ENCODE measurements at places on chromosomes 3 and 15. TPM values are rescaled to one million over a fixed set of nuclear protein-coding genes. Genes with fewer than 3 reads are reported as not detected.

The EXOG gene
- 5.2 TPM for total RNA-seq

The PRR20G gene
- not detected for total RNA-seq

The FMN1 gene
- total RNA-seq, result under 0.01 TPM

The PTH1R gene
- total RNA-seq, result not detected

The AHSG gene
- not detected for total RNA-seq

The STXBP5L gene
- total RNA-seq, result not detected

The CCDC9B gene
- total RNA-seq, result 8.9 TPM

The SKOR1 gene
- under 0.01 TPM for total RNA-seq

DNA sequence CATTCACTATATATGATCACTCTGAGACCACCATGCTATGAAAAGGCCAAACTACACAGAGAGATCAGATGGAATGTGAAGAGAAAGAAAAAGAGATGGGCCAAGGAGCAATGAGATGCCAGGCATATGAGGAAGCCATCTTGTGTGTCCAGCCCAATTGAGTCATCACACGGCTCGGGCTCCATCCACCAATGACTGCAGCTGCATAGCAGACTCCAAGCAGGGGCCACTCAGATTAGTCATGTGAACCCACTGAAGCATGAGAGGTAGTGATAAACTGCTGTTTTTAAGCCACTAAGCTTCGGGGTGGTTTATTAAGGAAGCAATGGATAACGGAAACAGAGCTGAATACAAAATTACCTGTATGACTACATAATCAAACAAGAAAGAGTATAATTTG is 185.9 kb downstream of the SUCLG2 start:
- no peak for DNase-seq

DNA sequence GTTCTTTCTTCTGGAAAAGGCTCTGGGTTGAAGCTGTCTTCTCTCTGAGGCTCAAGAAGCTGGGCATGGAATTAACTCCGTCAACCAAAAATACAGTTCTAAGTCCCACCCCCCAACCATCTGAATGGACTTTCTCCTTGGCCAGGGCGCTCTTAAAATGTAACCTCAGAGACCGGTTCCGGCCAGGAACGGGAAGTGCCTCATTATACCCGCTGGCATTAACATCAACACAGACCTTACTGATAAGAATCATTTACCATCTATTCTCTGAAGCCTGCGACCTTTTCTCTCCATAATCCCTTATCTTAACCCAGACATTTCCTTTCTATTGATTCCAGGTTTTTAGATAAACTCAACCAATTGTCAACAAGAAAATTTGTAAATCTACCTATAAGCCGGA is 64.7 kb downstream of the ATP1B3 start:
- peak; percentile 37 for DNase-seq

DNA sequence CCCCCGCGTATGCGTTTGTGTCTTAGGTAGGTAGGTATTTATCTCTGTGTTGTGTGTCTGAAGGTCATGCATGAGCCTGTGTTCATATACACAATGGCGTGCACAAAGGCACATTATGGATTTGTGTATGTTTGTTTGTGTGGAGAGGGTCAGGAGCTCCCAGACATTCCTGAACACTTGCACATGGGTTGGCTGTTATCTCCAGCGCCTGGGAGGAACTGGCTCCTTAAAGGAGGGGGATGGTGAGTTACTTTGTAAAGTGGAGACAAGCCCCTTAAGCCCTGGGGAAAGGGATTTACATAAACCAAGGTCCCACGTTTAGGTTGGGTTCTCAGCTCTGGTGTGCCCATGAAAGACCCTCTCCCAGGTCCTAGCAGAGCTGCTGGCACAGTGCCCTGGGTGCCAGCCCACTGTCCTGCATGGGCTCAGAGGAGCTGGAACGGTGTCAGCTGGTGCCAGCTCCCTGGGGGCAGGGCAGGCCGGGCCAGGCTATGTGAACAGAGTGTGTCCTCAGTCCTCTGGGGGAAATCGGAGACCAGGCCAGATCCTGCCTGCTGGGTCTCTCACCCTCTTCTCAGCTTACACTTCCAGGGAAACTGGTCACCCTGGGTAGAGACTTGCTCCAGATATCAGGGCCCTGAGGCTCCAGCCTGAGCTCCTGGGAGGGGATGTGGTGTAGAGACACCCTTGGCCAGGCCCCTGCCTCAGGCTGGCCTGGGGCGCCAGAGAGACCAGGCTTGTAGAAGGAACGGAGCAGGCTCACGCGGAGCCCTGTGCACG is 25.1 kb downstream of the SNX33 start:
- DNase-seq, result peak; percentile 35

DNA sequence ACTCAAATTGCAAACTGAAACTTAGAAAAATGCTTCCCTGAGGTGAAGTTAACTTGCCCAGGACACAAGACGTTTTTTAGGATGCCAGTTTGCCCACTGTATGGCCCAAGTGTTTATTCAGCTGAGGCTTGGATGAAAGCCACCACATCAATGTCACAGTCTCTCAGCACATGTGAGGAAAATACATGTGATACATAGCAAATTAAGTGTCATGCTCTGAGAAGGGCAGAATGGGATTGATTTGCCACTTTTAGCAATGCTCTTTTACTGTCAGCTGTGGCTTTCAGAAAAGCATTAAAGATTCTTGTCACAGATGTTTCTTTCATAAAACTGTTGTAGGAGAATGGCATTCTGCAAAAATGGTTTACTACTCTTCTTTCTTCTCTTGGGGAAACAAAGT is 165.5 kb downstream of the ZIC1 start:
- DNase-seq, result no peak

DNA sequence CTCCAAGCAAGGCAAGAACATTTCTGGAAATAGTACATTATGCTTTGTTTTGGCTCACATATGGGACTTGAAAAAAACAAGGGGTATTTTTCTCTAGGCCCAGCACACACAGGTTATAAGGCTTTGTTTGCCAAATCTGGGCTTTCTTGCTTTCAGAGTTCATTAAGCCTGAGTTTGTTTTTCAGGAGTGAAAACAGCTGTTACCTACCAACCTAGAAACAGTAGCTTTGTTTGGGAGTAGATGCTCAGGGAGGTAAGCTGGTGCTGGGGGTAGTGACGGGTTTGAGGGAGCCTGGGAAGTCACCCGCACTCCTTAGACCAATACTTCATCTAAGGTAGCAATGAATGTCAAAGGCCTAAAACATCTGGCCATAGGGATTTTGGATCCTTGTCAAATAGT is 241.2 kb downstream of the KBTBD8 start:
- no peak for DNase-seq

DNA sequence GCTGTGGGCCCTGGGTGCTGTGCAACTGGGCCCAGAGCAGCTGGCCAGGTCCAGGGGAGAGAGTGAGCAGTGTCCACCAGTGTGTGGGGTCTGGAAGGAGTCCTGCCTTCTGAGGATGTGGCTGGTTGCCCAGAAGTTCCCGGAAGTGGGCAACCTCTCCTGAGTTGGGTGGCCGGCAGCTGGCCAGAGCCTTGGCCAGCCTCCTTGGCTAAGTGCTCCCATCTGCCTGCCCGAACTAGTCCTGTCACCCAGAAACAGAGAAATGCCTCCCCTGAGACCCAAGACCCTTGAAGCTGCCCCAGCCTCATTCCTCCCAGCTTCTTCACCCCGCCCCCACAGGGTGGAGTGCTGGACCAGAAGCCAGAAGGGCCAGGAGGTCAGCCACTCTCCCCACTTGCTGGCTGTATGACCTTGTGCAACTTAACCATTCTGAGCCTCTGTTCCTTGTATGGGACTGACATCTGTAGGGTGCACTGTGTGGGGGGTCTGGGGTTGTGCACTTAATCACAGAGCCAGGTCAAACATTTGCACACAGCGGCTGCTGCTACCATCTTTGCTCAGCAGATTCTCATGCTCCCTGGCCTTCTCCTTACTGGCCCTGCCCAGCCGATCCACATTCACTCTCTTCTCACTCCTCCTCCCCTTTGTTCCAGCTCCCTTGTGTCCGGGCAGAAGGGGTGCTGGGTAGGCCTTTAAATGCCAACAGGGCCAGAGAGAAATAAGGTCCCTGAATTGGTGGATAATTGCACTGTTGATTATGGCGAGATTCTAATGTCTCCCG is 7.5 kb upstream of the ALAS1 start:
- DNase-seq, result no peak

DNA sequence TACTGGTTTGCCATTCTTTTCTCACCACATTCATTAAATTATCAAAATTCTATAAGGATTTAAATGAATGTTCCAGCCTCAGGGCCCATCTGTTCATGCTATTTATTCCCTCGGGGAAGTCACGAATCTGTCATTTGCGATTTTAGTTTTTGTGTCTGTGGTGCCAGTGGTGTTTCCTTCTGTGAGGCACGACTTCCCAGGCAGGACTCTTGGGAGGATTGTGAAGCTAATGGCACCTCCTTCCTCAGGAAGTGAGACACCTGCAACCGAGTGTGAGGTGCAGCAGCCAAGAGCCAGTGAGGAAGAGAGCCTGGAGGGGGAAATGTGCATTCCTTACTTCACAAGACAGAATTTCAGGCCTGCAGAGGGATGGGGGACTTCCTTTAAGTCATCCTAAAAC is 24.1 kb downstream of the SV2B start:
- no peak for DNase-seq

GRCh38 chr3:30741889-30742288 is 135.5 kb downstream of the TGFBR2 start:
- no peak for DNase-seq

- no peak for DNase-seq
Measured at GRCh38 chr3:187976365-187976900, 177.5 kb upstream of the LPP start.

DNA sequence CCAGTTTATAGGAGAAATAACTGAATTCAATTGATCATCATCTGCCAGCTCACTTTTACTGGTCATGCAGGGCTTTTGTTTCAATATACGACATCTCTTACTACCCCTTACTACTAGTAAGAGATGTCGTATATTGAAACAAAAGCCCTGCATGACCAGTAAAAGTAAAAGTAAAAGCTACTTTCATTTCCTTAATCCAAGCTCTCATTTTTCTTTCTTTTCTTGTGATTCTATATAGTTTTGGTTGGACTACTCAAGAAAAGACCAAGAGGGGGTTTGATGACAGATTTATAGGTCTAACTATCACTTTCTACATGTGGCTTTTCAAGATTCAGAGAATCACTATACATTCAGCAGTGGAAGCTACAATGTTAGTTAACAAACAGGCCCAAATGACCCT is 1237.3 kb downstream of the ROBO2 start:
- no peak for DNase-seq

DNA sequence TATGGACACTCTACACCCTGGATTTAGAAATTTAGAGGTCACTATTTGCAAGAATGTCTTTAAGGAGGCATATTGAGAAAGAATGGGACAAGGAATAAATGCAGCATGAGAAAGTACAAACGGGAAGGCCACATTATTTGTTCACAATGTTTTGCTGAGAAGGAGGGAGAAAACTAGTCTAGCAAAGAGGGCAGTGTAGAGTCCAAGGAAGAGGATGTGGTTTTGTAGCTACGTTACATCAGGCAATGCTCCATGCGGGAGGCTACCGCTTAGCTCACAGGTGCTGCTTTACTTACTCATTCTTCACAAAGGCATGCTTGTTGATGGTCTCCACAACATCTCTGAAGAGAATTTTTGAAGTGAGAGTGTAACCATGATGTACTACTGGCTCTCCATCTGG is 191.1 kb downstream of the PLCH1 start:
- no peak for DNase-seq

GRCh38 chr3:191382661-191383060 is 52.3 kb upstream of the UTS2B start:
- DNase-seq, result no peak

- no peak for DNase-seq
Measured at GRCh38 chr3:196544491-196544992, 23.8 kb downstream of the WDR53 start.

GRCh38 chr3:130963878-130964277 is 62.7 kb downstream of the ASTE1 start:
- DNase-seq, result no peak

DNA sequence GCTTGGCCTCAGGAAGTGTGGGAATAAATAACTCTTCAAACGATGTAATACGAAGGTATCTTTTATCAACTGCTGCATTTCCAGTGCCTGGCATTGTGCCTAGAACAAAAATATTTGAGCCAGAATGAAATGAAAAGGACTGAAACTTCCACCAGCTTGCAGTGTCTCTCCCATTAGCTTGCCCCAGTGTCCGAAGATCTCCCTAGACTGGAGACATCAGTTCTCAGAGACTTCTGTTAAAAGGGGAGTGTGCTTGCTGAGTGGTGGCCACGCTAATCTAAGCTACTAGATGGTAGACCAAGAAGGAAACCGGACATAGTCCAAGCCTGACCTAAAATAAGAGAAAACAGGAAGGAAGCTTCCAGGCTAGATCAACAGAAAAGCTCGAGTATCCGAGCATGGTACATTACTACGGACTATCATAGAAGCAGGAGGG is 28.6 kb downstream of the KCNAB1 start:
- peak; percentile 53 for DNase-seq

DNA sequence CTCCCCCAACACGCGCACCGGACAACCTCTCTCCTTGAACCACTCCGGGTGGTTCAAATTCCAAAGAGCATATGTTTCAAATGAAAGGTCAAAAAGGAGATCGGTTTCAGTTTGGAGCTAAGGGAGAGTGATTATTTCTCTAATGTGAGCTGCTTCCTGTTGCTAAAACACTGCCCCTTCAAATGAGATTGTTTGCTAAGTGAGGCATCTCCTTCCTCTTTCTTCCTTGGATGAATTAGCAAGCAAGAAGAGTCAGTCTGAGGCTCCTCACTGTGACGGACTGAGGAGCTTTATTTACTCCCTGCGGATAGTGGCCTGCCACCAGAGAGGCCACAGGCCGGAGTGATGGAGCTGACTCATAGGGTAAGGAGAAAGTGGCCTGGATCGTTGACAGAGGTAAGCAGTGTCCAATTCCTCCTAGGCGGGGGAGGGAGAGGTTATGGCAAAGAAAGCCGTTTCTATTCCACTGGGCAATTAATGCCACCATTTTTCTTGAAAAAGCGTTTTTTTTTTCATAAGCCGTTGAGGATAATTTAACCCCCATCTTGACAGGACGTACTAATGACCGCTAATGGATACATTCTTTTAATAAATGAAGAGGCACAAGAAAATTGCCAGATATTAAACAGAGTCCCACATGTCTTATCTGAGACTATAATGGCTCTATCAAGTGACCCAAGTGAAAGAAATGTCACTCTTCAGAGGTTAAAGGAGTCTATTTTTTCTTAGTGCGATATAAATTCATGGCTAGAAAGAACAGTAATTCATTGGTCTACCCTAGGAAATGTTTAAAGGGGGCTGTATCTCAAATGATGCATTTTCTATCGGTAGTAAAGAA is 167.0 kb upstream of the ANKRD28 start:
- peak; percentile 66 for DNase-seq

- DNase-seq, result no peak
Measured at GRCh38 chr15:41730543-41730942, 43.7 kb upstream of the MAPKBP1 start.

GRCh38 chr3:52836986-52837385 is 2.2 kb upstream of the MUSTN1 start:
- no peak for DNase-seq

All from lung microvascular endothelial cell (primary cell).